T1000 (cell line): ENCODE measurements at places on chromosomes 12 and 14.

DNA sequence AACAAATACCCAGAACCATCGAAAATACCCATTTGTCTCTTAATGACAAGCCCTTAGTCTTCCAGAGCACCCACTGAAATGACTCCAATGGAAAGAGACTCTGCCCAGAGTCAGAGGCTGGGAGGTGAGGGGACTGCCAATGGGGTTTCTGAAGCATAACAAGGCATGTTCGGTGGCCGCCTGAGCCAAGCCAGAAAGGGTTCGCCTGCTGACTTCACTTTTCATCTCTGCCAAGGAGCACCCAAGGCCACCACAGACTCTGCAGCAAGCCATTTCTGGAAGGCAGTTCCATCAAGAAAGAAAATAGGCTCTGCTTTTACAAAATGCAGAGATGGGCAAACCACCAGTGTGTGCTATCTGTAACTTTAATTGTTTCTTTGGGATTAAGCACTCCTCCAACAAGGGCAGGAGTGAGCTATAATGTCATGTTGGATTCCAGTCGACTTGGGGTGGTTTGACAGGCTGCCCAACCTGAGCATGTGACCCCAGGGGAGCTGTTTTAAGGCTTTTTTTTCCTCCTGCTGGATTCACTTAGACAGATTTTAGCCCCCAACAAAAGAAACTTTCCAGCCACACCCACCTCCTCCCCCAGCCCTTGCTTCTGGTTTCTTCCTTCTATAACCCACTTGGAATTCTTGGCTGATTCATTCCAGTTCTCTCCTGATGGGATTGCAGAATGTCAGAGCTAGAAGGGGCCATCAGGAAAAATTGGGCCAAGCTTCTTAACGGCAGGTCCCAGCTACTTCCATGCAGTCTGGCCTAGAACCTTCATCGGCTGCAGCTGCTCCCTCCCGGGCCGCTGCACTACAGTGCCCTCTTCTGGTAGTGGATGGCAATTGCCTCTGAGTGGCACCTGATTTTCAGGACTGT, 24.1 kb downstream of the CKAP4 start:
- peak; percentile 55 for DNase-seq

GRCh38 chr12:115343601-115344000, 659.6 kb upstream of the TBX3 start:
- no peak for DNase-seq

DNA sequence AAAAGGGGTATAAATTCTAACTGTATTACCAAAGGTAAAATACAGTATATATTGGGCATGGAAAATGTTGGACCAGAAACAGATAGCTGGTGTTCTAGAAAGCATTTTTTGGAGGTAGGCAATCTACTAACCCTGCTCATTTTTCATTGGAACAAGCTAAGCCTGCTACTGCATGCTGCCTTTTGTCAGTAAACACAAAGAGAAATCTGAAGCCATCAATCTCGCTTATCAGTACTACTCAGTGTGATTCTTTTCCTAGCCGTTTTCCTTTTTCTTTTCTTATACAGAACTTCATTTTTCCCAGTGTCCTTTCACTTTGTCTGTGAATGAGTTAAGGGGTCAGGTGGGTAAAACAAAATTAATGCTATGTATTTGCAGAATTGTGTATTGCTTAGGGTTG, 312.3 kb downstream of the NPAS3 start:
- no peak for DNase-seq

DNA sequence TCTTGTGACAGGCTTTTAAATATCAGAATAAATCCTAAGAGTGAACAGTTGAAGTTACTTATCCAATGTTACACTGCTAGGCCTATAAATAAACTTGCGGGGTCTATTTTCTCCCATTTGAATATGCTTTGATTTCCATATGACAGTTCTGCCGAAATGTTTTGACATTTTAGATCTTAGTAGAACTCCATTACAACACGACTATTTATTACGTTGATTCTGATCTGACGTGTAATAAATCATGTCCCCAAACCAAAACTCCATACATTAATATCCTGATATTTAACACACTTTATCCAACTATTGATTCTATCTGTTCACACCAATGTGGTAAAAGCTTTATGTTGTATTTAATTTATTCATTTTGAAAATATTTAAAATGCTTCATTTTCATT, 16.1 kb upstream of the NEMF start:
- DNase-seq, result no peak

DNA sequence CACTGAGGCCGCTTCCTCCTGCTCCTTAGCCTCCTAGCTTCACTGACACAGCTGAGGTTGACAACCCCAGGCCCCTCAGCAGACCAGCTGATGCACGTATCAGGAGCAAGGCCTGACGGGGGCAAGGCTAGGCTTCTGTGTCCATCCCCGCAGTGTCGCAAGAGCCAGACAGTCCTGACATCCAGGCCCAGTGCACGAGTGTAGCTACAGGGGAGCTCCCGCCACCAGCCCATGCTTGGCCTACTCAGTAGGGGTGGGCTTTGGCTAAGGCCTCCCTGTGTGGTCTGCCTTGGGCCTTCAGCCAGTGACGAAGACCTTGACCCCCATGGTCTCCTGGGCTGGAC, 179.1 kb downstream of the DPF3 start:
- no peak for DNase-seq

- DNase-seq, result no peak
Measured at GRCh38 chr12:100229036-100229635, 28.5 kb downstream of the ACTR6 start.

- no peak for DNase-seq
Measured at GRCh38 chr12:51622564-51622963, 31.5 kb downstream of the SCN8A start.

GRCh38 chr12:31337952-31338351, 12.0 kb upstream of the SINHCAF start:
- DNase-seq, result no peak

DNA sequence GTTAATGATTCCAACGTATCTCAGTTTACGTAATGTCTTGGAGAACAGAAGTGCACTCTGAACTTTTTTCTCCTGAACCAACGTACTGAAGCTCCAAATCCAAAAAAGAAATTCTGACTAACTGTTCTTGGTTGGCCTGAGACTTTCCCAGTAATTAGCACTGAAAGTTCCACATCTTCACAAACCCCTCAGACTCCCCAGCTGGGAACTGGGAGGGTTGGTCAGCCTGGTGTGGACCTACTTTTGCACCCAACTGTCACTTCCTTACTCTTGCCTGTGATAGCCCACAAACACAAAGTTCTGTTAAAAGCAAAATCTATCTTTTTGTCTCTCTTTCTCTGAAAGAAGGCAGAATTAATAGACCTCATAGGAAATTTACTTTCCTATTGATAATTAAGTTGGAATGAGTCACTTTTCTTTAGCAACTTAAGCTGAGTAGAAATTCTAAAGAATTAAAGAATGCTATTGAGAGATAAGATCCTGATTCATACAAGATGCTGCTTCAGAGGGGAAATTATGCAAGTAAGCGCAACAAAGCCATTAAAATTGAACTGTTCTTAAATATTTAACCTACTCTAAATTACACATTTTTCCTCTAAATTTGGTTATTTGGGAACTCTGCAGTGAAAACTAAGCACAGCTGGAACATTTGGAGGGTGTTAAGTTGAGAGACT, 155.0 kb downstream of the EPS8 start:
- DNase-seq, result no peak

GRCh38 chr14:104398656-104399055, 180.9 kb upstream of the C14orf180 start:
- no peak for DNase-seq

DNA sequence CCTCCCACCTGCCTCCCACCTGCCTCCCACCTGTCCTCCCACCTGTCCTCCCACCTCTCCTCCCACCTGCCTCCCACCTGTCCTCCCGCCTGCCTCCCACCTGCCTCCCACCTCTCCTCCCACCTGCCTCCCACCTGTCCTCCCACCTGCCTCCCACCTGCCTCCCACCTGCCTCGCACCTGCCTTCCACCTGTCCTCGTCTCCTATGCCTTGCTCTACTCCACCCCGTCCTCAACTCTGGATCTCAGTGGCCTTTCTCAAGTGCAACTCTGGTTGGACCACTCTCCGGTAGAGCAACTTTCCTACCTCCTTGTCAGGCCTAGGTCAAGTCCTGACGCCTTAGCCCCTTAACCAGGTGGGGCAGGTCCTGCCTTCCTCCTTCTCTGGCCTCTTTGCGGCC, 29.3 kb upstream of the PEX5 start:
- no peak for DNase-seq

GRCh38 chr14:96108911-96109310, 69.7 kb downstream of the C14orf132 start:
- DNase-seq, result no peak

- DNase-seq, result no peak
Measured at GRCh38 chr14:57492859-57493258, 798 bp downstream of the CCDC198 start.

- no peak for DNase-seq
Measured at GRCh38 chr12:71354871-71355270, 84.7 kb upstream of the LGR5 start.

- no peak for DNase-seq
Measured at GRCh38 chr12:100675432-100675831, 101.9 kb downstream of the GAS2L3 start.

DNA sequence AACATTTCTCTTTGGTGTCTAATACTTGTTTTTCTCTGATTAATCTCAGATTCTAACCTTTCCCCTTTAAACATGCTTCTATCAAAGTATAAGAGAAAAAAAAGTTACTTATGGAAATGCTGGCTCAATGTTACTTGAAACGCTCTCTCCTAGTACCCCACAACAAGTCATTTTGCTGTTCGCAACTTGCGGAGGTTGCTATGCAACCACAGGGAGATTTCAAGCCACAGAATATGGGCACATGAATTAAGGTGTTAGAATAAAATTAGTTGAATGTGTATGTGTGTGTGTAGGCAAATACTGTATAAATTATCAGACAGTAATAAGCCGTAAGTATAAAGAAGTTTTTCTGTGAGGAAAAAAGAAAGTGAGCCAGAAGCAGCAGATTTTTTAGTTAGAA, 80.6 kb downstream of the CCDC59 start:
- no peak for DNase-seq

- no peak for DNase-seq
Measured at GRCh38 chr12:116182359-116183063, 95.0 kb downstream of the MED13L start.

DNA sequence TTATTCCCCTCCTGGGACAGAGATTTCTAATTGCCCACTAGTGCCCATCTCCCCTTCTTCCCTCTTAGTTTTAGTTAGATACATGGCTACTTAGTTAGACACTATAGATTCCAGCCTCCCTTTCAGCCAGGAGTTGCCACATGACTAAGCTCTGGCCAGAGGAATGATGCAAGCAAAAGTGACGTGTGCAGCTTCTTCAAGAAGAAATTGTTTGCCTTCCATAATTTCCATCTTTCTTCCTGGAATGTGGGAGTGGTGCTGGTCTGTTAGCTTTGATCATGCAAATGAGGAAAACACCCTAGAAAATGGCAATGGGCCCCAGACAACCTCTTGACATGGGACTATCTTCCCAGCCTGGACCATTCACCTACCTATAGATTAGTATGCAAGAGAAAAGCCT, 21.4 kb downstream of the CCDC177 start:
- DNase-seq, result no peak

GRCh38 chr12:20625531-20625930, 69.6 kb upstream of the SLCO1C1 start:
- DNase-seq, result no peak

GRCh38 chr14:95489214-95490137, 27.0 kb downstream of the SYNE3 start:
- no peak for DNase-seq

DNA sequence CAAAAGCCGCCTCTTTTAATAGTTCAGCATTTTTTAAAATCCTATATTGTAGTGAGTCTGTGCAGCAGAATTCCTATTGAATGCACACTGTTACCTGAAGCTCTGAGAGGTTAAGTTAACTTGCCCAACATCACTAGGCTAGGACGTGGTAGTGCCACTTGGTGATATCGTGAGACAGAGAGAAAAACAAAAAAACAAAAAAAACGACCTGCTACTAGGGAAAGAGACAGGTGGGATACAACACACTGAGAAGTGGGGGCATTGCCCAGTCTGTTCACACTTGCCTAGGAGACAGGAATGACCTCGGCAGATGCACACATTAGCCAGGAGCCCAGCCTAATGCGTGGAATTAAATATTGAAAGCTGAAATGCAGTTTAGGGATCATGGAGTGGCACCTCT, 129.7 kb upstream of the CCND2 start:
- no peak for DNase-seq

DNA sequence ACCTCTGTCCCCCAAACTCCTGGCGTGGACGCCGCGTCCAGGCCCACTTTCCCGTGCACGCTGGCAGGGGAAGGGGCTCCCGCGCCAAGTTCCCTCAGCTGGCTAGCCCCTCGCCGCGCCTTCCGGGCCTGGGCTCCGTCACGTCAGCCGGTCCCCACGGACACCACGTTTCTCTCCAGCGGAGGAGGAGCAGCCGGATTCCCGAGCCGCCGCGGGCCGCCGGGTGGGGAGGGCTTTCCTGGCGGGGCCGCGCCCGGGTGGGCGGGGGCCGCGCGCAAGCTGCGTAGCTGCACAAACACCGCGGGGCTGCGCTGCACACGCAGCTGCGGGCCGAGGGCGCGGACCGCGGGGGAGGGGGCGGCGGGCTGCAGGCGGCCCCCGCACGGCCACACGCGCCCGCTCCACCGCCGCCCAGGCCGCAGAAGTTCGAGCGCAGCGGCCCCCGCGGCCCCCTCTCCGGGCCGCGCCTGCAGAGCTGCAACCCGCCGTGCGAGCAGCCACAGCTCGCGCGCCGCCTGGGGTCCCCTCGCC, 45.1 kb upstream of the PNMA1 start:
- no peak for DNase-seq

- DNase-seq, result no peak
Measured at GRCh38 chr14:102220031-102220430, 80.3 kb downstream of the WDR20 start.

- peak; percentile 84 for DNase-seq
Measured at GRCh38 chr12:13205809-13206559, 9.5 kb downstream of the EMP1 start.

- no peak for DNase-seq
Measured at GRCh38 chr14:55850825-55851241, 267.4 kb upstream of the PELI2 start.

DNA sequence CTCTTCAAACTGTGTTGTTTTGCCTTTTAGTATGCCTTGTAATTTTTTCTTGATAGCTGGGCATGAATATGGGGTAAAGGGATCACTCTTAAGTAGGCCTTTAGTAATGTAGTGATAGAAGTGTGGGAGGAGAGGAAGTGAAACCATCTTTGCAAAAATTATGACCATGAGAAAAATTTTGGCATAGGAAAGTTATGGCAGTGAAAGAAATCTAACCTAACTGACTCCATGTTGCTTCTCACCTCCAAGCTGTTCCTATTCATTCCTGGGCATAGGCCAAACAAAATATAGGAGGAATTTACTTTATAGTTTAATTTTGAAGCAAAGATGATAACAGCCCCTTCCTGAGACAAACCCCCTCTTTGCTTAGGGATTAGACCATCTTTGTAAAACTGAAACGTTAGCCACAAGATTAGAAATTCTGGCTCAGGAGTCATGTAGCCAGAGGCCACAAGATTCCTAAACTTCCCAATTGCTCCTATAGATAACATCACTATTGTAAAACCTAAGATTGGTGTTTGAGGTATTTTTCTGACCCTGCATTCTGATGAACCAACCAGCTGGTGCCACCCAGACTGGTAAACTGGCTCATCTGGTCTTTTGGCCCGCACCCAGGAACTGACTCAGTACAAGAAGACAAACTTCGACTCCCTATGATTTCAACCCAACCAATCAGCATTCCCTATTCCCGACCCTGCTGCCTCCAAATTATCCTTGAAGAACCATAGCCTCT, 45.8 kb downstream of the CRADD start:
- DNase-seq, result peak; percentile 100

GRCh38 chr12:97568336-97569180, 106.0 kb downstream of the RMST start:
- DNase-seq, result no peak

GRCh38 chr12:63045020-63045860, 105.8 kb downstream of the AVPR1A start:
- DNase-seq, result peak; percentile 77

GRCh38 chr12:1448336-1448735, 146.0 kb downstream of the FBXL14 start:
- DNase-seq, result no peak
